ENCODE measurements at places on chromosomes 12 and 14. TPM values are rescaled to one million over a fixed set of nuclear protein-coding genes. Genes with fewer than 3 reads are reported as not detected.

GRCh38 chr12:69929531-69929930 is 104.5 kb downstream of the MYRFL start:
- no peaks in the 10 kb centered on the region for H3K27me3 ChIP-seq
- H3K36me3 ChIP-seq = no peaks in the 10 kb centered on the region
- no peak overlapping the region for H3K4me3 ChIP-seq
- H3K27ac ChIP-seq = no peak overlapping the region
- H3K4me1 ChIP-seq = no peaks in the 10 kb centered on the region

- no peaks in the 10 kb centered on the region for H3K36me3 ChIP-seq
- no peaks in the 10 kb centered on the region for H3K4me1 ChIP-seq
- H3K27me3 ChIP-seq = no peaks in the 10 kb centered on the region
- H3K27ac ChIP-seq = no peak overlapping the region
Observed at GRCh38 chr14:59175404-59175803, 13.1 kb upstream of the DAAM1 start.

- no peak overlapping the region for H3K27ac ChIP-seq
- no peak for DNase-seq
- H3K36me3 ChIP-seq = no peaks in the 10 kb centered on the region
- H3K4me1 ChIP-seq = no peaks in the 10 kb centered on the region
Observed at GRCh38 chr12:47892819-47893218, 12.0 kb downstream of the VDR start.

GRCh38 chr14:40248671-40249070 is 816.4 kb upstream of the FBXO33 start:
- H3K4me3 ChIP-seq = no peak overlapping the region
- DNase-seq = no peak
- no peaks in the 10 kb centered on the region for H3K36me3 ChIP-seq
- no peaks in the 10 kb centered on the region for H3K27me3 ChIP-seq
- no peaks in the 10 kb centered on the region for H3K4me1 ChIP-seq

- H3K4me1 ChIP-seq = no peaks in the 10 kb centered on the region
- H3K27me3 ChIP-seq = peaks cover 2% of the 10 kb centered on the region
- H3K4me3 ChIP-seq = no peak overlapping the region
- H3K27ac ChIP-seq = no peak overlapping the region
- DNase-seq = no peak
- H3K36me3 ChIP-seq = no peaks in the 10 kb centered on the region
Observed at GRCh38 chr12:118465706-118466105, 89.4 kb downstream of the SUDS3 start.

- DNase-seq = no peak
- H3K27ac ChIP-seq = no peak overlapping the region
- no peaks in the 10 kb centered on the region for H3K4me1 ChIP-seq
Observed at GRCh38 chr12:20144341-20144740, 224.0 kb upstream of the PDE3A start.

- no peaks in the 10 kb centered on the region for H3K36me3 ChIP-seq
- no peak overlapping the region for H3K27ac ChIP-seq
- no peak overlapping the region for H3K4me3 ChIP-seq
- peaks cover 2% of the 10 kb centered on the region for H3K4me1 ChIP-seq
- H3K27me3 ChIP-seq = no peaks in the 10 kb centered on the region
Observed at GRCh38 chr12:26293612-26294011, 98.2 kb downstream of the SSPN start.

- H3K4me1 ChIP-seq = no peaks in the 10 kb centered on the region
- H3K27ac ChIP-seq = no peak overlapping the region
- H3K4me3 ChIP-seq = no peak overlapping the region
- no peaks in the 10 kb centered on the region for H3K27me3 ChIP-seq
Observed at GRCh38 chr12:32336261-32336660, 63.1 kb upstream of the FGD4 start.

- DNase-seq = no peak
- H3K4me3 ChIP-seq = no peak overlapping the region
- no peak overlapping the region for H3K27ac ChIP-seq
- no peaks in the 10 kb centered on the region for H3K27me3 ChIP-seq
- H3K36me3 ChIP-seq = no peaks in the 10 kb centered on the region
- H3K4me1 ChIP-seq = no peaks in the 10 kb centered on the region
Observed at GRCh38 chr14:42719391-42719790, 1112.7 kb downstream of the LRFN5 start.

DNA sequence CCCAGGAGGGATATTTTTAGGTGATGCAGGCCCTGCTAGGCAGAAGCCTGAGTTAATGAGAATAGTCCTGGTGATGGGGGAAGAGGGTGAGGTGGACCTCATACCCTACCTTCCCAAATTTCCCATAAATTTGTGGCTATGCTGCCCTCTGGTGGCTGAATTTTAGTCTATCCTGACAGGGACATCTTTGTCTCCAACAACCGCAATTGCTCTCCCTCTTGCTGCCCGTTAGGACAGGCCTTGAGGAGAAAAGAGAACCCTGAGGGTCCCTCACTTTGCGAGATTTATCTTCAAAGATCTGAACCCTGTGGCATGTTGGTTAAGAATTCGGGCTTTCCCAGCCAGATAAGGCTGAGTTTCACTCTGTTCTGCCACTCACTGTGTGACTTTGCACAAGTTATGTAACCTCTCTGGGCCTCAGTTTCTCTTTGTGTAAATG is 9.8 kb upstream of the ZNF385A start:
- no peaks in the 10 kb centered on the region for H3K36me3 ChIP-seq
- H3K27ac ChIP-seq = no peak overlapping the region
- DNase-seq = no peak

The GDF3 gene
- 0.28 TPM for total RNA-seq

The BATF gene
- total RNA-seq = 0.69 TPM

The AKAP6 gene
- total RNA-seq = 79.8 TPM

The RIPK3 gene
- 1.4 TPM for total RNA-seq

Measured in spinal cord (tissue), 10 donors.